ENCODE measurements at places on chromosomes 1 and 21.

DNA sequence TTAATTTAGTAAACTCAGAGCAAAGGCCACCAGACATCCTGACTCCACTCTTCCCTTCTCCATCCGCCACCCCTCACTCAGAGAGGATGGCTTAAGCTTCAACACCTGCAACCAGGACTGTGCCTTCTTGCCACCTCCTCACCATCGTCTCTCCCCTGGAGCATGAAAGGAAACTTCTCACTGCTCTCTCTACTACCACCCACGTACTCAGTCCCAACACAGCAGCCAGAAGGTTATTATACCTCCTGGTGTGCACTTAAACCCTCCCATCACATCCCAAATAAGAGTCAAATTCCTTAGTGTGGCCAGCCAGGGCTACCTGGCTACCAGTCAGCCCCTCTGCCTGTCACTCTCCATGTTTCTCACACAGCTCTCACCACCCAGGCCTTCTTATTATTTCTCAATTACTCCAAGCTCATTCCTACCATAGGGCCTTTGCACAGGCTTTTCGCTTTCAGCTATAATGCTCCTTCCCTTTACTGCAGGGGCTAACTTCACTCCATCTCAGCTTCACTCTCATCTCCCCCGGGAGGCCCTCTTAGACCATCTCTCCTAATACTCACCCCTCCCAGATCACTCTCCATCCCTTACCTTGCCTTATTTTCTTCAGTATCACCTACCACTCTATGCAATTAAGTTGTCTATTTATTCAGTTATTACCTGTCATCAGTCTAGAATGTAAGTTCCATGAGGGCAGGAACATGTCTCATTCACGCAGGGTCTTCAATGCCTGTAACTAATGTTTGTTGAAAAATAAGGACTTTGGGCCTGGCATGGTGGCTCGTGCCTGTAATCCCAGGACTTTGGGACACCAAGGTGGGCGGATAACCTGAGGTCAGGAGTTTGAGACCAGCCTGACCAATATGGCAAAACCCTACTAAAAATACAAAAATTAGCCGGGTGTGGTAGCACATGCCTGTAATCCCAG is 137.5 kb downstream of the TOMM20 start:
- DNase-seq: no peak

- no peak for DNase-seq
These were observed 1.8 kb downstream of the PIK3R3 start for GRCh38 chr1:46130606-46131005.

GRCh38 chr1:6348511-6349191 is 44.9 kb downstream of the ACOT7 start:
- no peak for DNase-seq

DNA sequence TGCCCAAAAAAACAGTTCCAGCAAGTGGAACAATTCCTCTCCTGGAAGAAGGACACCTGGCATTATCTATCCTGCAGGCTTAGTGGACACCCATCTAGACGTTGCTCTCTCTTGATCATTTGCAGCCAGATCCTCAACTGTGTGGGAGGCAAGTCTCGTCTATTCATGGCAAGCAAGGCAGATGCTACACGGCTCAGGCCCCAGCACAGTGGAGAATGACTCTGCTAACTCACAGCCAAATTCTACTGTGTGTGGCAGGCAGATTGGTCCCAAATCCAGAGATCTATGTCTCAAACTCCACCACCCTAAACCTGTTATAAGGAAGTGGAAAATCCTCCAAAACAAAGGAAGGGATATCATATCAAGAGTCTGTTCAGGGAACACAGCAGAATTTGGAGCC is 7.0 kb downstream of the TNNT2 start:
- DNase-seq: no peak

DNA sequence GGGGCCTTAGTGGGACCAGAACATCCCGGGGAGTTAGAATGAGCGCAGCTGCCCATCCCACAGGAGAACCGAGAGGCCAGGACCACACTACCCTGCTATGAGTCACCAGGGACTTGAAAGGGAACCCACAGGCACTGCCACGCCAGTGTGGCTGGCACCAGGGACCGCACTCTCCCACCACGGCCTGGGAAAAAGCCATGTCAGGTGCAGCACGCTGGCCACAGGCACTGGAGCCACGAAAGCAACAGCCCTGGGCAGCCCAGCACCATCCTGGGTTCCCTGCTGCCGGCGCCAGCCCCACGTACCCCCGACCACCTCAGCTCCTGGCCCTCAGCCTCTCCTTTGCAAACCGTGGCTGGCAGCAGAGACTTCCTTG is 14.1 kb upstream of the TMEM240 start:
- DNase-seq: no peak

DNA sequence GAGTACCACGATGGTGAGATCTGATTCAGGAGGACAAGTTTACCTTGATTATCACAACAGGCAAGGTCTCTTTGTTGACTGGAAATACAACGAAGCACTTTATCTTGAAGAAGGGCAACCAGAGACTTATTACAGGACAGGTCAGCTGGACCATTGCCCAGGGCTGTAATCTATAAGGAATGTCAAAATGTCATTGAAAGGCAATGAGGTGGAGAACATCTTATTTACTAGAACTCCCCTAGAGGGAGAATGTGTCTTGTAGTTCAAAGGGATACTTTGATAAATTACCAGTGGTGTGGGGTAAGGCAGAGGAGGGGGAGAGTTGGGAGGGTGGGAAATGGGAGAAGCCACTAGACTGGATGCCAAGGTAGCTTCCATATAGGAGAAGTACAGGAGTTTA is 212.3 kb downstream of the NCAM2 start:
- DNase-seq: no peak

DNA sequence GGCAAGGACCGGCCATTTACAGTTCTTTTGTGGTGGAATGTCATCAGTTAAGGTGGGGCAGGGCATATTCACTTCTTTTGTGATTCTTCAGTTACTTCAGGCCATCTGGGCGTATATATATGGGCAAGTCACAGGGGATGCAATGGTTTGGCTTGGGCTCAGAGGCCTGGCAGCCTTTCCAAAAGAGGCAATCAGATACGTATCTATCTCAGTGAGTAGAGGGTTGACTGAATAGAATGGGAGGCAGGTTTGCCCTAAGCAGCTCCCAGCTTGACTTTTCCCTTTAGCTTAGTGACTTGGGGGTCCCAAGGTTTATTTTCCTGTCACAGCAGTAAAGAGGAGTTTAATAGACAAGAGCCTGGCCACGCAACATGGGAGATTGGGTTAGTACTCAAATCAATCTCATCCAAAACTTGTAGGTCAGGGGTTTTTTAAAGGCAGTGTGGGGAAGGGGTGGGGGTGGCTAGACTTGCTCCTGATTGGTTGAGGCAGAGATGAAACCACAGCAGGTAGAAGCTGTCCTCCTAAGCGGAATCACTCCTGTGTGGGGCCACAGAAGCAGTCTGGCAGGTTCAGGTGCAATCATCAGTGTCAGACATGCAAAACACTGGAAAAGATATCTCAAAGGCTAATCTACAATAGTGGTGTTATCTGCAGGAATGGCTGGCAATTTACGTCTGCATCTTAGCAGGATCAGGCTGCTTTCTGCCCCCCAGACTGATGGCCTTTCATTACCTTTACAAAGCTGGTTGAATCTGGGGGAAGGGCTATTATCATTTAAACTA is 112.9 kb downstream of the TLR5 start:
- DNase-seq: no peak

Data from dorsolateral prefrontal cortex (tissue), 122 donors.